ENCODE measurements at places on chromosomes 12 and 14. TPM values are rescaled to one million over a fixed set of nuclear protein-coding genes. Genes with fewer than 3 reads are reported as not detected.

ANKRD33 gene
- not detected for total RNA-seq

PMCH gene
- not detected for total RNA-seq

GRCh38 chr12:131379738-131380137, 331.2 kb upstream of the SFSWAP start:
- no peak for DNase-seq
- H3K27me3 ChIP-seq: no peaks in the 10 kb centered on the region
- no peaks in the 10 kb centered on the region for H3K36me3 ChIP-seq
- H3K27ac ChIP-seq: no peak overlapping the region

DNA sequence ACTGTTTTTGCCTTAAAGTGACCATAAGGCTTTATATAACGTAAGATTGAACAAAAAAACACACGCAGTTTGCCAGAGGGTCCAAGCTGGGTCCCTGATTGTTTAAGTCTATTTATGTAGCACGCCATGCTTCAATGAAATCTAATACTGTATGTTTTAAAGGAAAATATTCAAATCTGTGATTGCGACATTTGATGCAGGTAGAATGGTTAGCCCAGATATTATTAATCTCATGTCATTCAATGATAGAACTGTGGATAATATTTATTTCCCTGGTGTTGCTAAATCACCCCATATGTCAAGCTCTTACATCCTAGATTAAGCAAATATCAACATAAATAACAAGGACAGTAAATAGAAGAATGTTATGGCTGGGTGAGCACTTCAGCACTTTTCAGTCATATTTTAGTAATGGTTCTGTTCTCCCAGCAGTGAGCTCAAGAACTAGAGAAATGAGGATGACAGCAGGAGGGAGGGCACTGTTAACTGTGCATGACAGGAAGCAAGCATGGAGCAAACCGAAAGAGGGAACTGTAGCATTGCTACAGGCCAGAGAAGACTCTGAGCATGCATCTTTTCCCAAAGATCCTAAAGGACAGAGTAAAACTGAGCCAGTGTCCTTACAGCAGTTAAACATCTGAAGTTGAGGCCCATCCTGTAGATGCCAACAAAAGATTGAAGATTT, 465.7 kb upstream of the MGAT4C start:
- DNase-seq: no peak
- H3K27me3 ChIP-seq: no peaks in the 10 kb centered on the region
- H3K27ac ChIP-seq: no peak overlapping the region
- H3K36me3 ChIP-seq: no peaks in the 10 kb centered on the region

DNA sequence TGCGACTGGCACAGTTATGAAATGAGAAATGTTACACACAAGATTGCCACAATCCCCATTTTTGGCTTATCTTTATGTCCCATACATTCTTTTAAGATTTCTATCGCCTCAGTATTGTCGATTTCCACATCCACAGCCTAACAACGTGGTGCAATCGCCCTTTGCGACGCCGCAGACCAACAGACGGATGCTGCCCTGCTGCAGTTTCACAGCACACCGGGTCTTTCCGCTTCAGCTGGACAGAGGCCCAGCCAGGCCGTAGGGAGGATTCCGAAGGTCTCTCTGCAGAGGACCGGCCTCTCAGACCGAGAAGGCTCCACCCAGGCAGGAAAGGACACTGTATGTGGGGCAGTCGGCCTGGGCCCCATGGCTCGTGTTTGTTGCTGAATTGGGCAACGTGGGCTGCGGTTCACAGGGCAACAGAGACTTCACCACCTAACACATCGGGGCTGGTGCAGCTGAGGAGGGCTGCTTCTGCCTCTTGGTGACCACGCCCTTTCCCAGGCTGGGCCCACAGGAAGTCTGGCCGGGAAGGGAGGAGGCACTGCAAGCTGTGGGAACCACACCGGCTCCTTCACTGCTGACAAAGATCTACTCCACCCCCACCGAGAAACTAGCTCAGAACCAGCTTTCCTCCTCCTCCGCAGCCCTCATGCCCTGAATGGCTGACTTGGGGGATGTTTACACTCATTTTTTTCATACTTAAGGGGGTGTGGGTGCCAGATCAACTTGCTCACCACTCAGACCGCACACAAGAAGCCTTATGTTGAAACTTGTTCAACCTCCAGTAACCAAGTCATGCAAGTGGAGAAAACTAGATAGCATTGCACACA, 32.9 kb upstream of the MDM1 start:
- peak overlapping the region; percentile 94 for H3K27ac ChIP-seq
- no peaks in the 10 kb centered on the region for H3K36me3 ChIP-seq
- H3K4me3 ChIP-seq: peak overlapping the region; percentile 78
- H3K4me1 ChIP-seq: peaks cover 58% of the 10 kb centered on the region
- DNase-seq: peak; percentile 94

DNA sequence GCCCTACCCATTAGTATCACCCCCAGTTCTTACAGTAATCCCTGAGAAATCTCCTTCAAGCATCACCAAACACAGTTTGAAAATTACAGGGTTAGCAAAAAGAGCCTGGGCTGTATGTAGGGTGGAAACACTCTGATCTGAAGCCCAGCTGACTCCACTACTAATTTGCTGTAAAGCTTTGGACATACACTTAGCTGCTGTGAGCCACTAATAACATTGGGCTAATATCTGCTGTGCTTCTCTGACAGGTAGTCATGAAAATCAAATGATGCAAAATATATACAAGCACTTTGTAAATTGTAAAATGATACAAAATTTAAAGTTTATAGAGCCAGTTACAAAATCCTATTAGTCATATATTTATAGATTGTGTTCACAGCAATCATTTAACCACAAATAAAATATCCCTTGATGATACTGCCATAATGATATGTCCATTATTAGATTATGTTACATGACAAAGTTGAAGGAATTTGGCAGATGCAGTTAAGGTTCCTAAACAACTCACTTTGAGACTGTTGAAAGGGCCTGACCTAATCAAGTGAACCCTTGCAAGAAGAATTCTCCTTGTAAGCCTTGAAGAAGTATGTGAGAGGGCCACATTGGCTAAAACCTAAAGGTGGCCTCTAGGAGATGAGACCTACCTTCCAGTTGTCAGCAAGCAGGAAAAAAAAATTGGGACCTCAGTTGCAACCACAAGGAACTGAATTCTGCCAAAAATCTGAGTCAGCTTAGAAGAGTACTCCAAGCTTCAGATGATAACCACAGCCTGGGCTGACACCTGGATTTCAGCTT, 19.0 kb downstream of the TWF1 start:
- H3K4me3 ChIP-seq: no peak overlapping the region
- H3K27me3 ChIP-seq: no peaks in the 10 kb centered on the region
- H3K36me3 ChIP-seq: peaks cover 23% of the 10 kb centered on the region

GRCh38 chr14:104795781-104796686, 486 bp upstream of the AKT1 start:
- peak; percentile 50 for DNase-seq
- no peaks in the 10 kb centered on the region for H3K27me3 ChIP-seq
- H3K4me1 ChIP-seq: peaks cover 31% of the 10 kb centered on the region
- peak overlapping the region; percentile 26 for H3K27ac ChIP-seq
- H3K36me3 ChIP-seq: no peaks in the 10 kb centered on the region

DNA sequence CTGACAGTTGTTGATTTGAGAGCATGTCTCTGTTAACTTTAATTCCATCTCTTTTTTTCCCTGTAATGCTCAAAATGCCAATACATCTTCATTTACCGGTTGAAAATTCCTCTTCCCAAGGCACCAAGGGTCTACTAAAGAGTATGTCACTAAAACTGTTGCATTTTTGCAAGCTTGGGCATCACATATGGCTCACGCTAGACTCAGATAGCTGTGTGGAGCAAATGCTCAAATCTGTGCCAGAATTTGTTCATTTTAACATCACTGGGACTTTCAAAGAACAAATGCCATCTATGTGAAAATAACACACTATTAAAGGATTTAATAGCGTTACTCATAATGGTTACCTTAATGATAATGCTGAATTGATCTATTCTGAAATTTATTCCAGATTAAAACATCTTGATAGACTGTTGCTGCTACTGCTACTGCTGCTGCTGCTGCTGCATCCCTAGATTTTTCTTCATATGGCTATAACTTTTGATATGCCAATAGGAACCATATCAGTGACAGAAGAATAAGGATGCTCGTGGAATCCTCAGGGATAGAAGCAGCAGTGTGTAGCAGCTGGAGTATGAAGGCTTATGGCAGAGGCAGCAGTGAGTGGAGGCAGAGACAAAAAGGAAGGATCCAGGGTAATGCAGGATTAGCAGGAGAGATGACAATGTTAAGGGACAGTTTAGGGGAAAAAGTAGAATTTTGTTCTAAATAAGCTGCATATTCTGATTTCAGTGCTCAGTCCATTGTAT, 57.3 kb downstream of the MGAT4C start:
- no peak for DNase-seq
- H3K4me1 ChIP-seq: no peaks in the 10 kb centered on the region
- H3K27me3 ChIP-seq: no peaks in the 10 kb centered on the region
- H3K4me3 ChIP-seq: no peak overlapping the region
- no peak overlapping the region for H3K27ac ChIP-seq

GRCh38 chr14:20440465-20440864, 4.5 kb upstream of the KLHL33 start:
- H3K27me3 ChIP-seq: no peaks in the 10 kb centered on the region
- H3K27ac ChIP-seq: peak overlapping the region; percentile 82
- no peaks in the 10 kb centered on the region for H3K36me3 ChIP-seq
- peak overlapping the region; percentile 51 for H3K4me3 ChIP-seq
- H3K4me1 ChIP-seq: peaks cover 22% of the 10 kb centered on the region
- DNase-seq: peak; percentile 52

DNA sequence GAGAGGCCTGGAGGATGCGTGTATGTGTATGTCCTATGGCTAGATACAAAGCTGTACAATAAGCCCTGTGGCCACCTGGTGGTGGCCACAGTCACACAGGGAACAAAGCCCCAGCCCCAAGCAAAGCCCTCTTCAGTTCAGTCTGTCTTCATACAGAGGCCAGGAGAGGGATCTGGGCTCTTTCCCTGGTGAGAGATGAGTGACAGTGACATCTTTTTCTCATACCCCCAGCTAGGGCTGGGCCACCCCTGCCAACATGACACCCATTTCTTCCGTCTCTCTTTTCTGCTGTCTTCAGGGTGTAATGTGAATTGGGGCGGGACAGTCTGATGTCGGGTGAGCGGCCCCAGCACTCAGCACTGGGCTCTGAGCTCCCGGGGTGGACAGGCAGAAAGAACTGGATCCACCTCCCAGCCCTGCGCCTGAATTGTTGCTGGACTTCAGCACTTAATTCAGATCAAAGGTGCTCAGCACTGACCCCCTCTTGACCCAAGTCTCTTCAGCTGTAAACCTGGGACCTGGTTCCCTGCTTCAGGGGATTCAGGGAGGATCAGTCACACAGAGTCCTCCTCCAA, 59.8 kb downstream of the SERPINA3 start:
- DNase-seq: no peak
- H3K4me3 ChIP-seq: no peak overlapping the region

DNA sequence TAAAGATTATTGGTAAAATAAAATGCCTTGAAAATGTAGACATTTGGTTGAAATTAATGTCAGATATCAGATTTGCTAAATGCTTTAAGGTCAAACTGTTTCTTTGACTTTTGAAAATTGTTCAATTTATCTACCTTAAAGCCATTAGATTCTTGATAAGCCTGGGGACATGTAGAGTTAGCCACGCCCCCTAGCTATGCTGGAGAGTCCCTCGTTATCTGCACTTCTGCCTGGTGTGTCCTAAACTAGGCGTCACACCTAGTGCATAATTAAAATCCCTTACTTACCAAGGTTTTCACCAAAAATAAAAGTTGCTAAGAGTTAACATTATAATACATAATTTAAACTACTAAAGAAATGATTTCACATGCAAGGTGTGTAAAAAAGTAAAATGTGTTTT, 79.5 kb downstream of the EGLN3 start:
- no peak overlapping the region for H3K27ac ChIP-seq
- H3K27me3 ChIP-seq: no peaks in the 10 kb centered on the region
- H3K4me3 ChIP-seq: no peak overlapping the region

GRCh38 chr14:48876806-48877340, 709.3 kb downstream of the RPS29 start:
- H3K4me3 ChIP-seq: no peak overlapping the region
- no peaks in the 10 kb centered on the region for H3K36me3 ChIP-seq
- H3K27ac ChIP-seq: no peak overlapping the region
- H3K4me1 ChIP-seq: no peaks in the 10 kb centered on the region
- no peaks in the 10 kb centered on the region for H3K27me3 ChIP-seq

DNA sequence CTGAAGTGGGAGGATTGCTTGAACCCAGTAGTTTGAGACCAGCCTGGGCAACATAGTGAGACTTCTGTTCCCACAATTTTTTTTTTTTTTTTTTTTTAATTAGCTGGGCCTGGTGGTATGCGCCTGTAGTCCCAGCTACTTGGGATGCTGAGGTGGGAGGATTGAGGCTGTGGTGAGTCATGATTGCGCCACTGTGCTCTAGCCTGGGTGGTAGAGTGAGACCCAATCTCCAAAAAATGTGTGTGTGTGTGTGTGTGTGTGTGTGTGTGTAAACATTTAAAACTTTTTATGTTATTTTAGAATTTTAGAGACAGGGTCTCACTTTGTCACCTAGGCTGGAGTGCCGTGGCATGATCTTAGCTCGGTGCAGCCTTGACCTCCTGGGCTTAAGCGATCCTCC, 6.8 kb downstream of the PPP1R36 start:
- H3K27ac ChIP-seq: no peak overlapping the region
- H3K4me3 ChIP-seq: no peak overlapping the region
- no peak for DNase-seq
